Activated CD8-positive, alpha-beta T cell treated with anti-CD3 and anti-CD28 coated beads, Interleukin-2, amount 10 ng/mL, durations not matched to agents 7 days and 5 days (primary cell): ENCODE measurements at places on chromosomes 12 and 14.

DNA sequence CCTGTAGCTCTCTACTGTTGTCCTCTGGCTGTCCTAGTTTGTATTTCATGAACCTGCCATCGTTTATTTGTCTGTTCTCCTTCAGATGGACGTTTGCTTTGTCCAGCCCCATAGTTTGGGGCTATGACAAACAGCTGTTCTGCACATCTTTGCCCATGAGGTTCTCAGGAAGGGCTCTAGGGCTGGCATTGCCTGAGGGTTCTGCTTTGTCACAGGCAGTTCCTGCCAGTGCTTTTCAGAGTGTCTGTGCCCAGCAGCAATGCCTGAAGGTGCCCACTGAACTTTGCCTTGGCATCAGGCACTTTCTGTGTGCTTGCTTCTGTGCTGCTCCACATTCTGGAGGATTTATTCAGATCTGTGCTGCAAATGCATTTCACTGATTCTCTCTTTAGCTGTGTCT, 361.3 kb downstream of the TMEM121 start:
- no peak for DNase-seq

- no peak for DNase-seq
Observed at GRCh38 chr12:69935651-69936100, 110.6 kb downstream of the MYRFL start.

DNA sequence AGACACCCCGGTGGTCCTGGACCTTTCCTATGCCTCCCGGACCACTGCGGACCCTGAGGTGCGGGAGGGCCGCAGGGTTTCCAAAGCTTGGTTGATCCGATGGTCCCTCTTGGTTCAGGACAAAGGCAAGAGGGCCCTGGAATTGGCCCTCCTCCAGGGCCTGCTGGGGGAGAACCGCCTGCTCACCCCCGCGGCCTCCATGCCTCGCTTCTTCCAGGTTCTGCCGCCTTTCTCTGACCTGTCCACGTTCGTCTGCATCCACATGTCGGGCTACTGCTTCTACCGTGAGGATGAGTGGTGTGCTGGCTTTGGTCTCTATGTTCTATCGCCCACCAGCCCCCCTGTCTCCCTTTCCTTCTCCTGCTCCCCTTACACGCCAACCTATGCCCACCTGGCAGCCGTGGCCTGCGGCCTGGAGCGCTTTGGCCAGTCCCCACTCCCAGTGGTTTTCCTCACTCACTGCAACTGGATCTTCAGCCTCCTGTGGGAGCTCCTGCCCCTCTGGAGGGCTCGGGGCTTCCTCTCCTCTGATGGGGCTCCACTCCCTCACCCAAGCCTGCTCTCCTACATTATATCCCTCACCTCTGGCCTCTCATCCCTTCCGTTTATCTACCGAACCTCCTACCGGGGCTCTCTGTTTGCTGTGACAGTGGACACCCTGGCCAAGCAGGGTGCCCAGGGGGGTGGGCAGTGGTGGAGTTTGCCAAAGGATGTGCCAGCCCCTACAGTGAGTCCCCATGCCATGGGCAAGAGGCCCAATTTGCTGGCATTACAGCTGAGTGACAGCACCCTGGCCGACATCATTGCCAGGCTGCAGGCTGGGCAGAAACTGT, 13.8 kb downstream of the CBLN3 start:
- DNase-seq = no peak

GRCh38 chr12:67026487-67027246, 242.5 kb upstream of the CAND1 start:
- no peak for DNase-seq

- DNase-seq = no peak
Observed at GRCh38 chr12:95185854-95186253, 31.4 kb downstream of the FGD6 start.

GRCh38 chr12:51862947-51863346, 14.4 kb upstream of the FIGNL2 start:
- no peak for DNase-seq
